Inflammatory macrophage treated with lipopolysaccharide for 4 hours (primary cell): ENCODE measurements at places on chromosomes 4 and X.

DNA sequence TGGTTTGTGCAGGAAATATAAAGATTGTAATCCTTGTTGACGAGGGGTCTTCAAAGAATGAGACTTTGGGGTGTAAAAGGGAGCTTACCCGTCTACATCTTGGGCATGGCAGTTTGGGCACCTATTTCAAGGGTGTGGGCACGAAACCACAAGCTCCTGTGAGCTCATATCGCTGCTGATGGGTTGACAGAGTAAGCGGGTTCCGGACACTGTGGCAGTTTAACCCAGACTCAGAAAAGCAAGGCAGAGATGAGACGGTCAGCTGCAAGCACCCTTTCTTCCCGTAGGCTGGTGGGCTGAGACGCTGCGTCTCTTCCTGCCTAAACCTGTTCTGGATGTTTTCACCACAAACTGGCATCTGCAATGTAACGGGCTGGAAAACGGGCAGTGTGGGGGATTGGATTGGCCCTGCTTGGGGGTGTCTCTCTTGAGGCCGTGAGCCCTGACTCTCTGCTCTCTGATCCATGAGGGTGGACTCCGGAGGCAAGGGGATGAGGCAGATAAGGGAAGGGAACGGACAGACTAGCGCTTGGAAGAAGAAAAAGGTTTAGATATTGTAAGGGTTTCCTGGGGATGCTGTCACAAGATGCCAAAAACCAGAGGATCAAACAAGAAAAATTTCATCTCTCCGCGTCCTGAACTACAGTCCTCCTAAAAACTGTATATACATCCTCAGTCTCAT, 237.5 kb downstream of the SHOX start:
- DNase-seq = no peak

DNA sequence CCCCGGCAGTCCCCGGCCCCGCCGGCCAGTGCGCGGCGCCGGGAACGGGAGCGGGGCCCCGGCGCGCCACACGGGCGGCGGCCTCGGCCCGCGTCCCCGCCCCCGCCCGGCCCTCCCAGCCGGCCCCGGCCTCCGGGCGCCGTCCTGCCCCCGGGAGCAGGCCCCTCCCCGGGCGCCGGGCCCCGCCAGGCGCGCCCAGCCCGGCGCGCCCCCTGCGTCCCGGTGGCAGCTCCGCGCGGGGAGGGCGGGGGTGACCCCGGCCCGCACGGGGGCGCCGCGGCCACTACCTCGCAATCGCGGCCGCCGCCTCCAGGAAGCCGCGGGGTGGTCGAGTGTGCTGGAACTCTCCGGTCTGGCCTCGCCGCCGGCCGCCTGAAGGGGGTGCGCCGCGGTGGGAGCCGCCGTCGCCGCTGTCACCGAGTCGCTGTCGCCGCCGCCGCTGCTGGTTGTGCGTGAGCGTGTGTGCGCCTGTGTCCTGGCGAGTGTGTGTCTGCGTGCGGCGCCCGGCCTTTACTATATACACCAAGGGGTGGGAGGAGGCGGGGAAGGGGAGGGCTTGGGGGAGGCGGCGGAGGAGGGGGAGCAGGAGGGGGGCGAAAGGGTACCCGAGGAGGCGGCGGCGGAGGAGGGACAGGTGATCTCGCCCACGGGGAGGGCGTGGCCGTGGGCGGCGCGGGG, at the start of gene RAI2:
TSS of gene RAI2 (minus strand) at position 488 of the 678 bp plus-strand sequence. CDS start 59,288 bp downstream, outside the sequence.
- DNase-seq = no peak

DNA sequence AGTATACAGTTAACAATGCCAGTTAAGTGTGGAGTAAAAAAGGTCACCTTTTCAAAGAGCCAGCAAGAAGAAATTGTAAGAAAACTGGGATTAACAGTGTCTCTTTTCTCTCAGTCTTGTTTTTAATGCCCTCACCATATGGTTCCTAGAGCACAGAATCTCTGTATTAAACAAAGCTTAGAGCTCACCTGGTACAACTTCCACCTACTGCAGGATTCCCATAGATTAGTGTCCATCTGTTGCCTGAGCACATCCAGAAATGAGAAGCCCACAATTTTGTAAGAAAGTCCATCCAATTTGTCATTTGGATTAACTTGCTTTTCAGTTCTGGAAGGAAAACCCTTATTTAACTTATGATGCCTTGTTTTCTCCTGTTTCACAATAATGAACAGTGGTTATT, 1037.1 kb downstream of the STPG2 start:
- DNase-seq = no peak

DNA sequence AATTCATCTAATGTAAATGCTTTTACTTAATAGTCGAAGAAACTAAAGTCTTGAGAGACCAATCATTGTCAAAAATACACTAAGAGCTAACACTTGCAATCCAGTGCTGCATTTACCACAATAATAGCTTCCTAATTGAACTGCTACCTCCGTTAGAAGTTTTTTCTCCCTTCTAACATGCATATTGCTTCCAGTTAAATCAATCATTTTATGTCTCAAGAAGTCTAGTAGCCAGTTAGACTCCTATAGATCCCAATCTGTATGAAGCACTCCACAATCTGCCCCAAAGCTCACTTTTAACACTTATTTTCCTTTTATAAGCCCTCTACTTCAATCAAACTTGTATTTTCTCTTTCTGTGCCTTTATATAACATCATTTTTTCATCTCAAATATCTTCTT, 41.4 kb upstream of the GRID2 start:
- no peak for DNase-seq

DNA sequence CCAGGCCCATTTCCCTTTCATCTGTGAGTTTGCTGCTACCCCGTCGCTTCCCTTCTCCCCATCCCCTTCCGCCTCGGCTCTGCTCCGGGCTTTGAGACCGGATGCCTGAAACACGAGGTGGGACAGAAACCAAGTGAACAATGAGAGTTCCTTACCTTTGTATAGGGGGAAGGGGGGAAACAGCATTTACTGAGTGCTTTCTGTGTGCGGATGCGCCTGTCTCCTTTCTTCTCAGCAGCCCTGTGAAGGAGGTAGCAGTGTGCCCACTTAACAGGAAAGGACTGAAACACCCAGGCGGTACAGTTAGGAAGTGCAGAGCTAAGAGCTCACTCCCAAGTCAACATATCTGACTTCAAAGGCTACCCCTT, 43.2 kb upstream of the TMSB15B start:
- peak; percentile 3 for DNase-seq

DNA sequence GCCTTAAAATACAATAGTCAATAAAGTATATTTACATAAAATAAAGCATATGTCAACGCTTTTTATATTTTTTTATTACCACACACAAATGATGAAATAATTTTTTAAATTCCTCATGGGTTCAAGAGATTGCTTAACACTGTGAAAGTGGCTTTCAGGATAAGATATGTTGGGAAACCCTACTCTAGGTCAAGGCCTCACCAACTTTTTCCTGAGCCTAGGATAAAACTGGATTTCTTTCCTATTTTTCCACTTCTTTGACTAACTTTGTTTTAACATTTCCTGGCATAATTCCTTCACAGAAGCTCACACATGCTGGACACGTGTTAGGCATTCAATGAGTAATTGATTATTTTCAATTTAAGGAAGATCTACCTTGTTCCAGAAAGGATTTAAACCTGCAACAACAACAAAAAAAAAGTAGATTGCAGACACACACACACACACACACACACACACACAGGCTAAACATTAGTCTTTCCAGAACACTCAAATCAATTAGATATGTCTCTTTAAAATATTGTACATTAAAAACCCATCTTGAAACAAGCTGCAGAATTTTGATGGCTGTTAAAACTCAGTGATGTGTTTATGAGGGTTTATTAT, 9.1 kb downstream of the KLB start:
- DNase-seq = no peak

- DNase-seq = no peak
Observed at GRCh38 chr4:36773467-36773866, 471.1 kb upstream of the NWD2 start.

DNA sequence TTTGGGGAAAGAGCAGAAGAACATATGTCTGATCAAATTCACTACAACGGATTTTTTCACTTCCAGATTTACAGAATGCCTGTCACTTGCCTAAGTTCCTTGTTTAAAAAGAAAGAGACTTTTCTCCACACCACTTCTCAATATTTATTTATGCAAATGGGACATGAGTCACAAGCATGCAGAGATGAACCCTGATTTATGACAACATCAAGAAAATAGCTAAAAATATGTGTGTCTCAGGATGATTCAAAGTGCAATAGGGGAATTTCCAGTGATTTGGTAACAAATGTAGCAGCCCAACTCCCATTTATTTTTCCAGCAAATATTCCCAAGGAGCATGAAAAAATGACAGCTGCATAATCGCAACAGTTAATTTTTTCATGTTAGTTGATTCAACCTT, 180.4 kb upstream of the FAT1 start:
- peak; percentile 58 for DNase-seq

- DNase-seq = no peak
Observed at GRCh38 chr4:83605744-83606172, 69.8 kb downstream of the GPAT3 start.

DNA sequence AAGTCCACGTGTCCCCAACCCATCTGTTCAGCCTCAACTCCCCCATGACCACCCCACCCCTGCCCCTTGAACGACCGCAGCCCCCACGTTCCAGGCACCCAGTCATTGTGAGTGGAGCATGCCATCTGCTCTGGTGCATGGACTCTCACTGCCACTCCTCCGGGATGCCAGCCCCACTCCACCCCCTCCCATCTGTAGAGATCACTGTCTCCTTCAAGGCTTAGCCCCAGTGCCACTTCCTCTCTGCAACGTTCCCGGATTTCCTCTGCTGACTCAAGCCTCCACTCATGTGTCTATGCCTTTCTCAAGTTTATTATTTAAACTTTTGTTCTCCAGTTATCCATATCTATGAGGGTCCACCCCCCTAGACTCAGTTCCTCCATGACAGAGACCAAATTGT, 54.0 kb downstream of the MAML3 start:
- peak; percentile 75 for DNase-seq

GRCh38 chrX:43504394-43504793, 151.7 kb upstream of the MAOA start:
- no peak for DNase-seq

- DNase-seq = no peak
Observed at GRCh38 chrX:124842205-124842604, 477.5 kb upstream of the TEX13C start.

- peak; percentile 36 for DNase-seq
Observed at GRCh38 chr4:185210102-185210981, 944 bp downstream of the SNX25 start.

- no peak for DNase-seq
Observed at GRCh38 chr4:125358453-125358852, 43.7 kb downstream of the FAT4 start.

- no peak for DNase-seq
Observed at GRCh38 chr4:3413675-3414420, 27.9 kb upstream of the HGFAC start.

GRCh38 chrX:21376636-21377035, 2.4 kb downstream of the CNKSR2 start:
- no peak for DNase-seq

DNA sequence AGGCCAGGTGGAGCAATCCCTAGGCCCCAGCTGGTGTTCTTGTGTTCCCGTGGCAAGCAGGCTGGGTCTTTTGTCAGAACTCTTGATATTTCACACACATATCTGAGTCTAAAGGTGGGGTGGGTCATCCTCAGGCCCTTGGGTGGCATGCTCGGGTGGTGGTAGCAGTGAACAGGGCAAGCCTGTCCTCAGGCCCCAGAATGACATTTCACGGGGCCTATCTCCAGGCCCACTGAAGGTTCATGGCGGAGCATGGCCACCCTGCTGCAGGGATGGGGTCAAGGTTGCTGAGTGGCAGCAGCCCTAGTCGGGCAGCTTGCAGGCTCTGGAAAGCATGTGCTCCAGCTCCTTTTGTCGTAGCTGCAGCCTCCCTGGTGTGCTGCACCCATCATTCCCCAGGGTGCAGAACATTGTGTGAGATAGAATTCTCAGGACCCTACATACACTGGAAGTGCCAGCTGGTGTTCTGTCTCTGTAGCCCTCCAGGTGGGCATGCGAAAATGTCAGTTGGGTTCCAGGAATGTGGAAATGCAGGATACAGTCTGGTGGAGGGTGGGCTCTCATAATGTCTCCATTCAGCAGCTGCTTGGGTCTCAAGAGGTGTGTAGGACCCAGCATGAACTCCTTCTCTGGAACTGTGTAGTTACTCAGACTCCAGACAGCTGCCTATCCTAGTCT, 1571.8 kb downstream of the STIM2 start:
- no peak for DNase-seq

- peak; percentile 91 for DNase-seq
Observed at GRCh38 chrX:13101441-13102139, 57.2 kb upstream of the FAM9C start.

DNA sequence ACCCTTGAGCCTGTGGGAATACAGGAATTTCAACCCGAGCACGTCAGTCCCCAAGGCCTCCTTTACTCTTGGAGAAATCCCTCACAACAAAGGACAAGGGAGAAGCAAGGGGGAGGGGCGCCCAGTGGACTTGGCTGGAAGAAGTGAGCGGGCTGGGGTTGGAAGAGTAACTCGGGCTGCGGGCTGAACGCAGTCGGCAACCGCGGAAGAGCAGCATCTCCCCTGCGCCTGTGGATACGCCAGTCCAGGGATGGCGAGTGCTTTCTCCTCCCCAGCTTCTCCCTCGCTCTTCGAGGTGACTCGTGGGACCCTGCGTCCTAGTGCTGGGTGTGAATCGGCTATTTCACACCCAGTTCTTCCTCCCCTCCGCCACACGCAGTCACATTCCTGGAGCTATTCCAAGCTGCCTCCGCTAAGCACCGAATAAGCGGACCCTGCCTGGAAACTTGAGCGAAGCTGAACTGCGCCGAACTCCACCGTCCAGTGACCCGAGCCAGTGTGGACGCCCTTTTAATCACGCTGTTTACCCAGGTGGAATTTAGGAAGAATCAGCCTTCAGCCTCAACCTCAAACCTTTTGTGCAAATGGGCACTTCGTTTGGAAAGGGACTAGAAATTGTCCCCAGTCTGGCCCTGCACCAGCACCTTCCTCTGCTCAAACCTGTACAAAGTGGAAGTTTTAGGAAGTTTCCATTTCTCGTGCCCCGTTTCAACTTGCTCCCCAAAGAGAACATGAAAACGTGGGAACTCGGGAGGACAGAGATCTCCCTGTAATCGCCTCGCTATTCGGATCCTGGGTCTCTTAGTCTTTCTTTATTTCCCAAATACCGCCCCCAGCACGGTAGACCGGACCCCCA, 64.3 kb upstream of the WDR17 start:
- DNase-seq = no peak

DNA sequence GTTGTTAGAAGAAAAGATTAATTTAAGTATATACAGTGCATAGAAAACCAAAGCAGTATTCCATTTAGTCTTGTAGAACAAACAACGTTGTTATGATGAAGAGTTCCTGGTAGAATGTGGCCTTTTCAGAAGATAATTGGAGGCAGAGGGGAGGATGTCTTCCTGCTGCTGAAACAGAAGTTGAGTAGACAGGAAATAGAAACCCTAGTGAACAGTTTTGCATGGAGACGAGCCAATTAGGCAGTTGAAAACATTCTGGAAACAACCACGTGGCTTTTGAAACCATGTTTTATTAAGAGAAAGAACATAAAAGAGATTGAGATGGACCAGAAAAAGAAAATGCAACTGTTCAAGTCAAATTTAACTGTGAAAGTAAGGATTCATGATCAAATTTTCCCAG, 325.2 kb downstream of the CAMK2D start:
- no peak for DNase-seq

GRCh38 chrX:134625315-134625718, 33.0 kb downstream of the PLAC1 start:
- peak; percentile 13 for DNase-seq
